ENCODE measurements at places on chromosomes 3 and 15.

- no peak for DNase-seq
These were observed 479.9 kb downstream of the GRM7 start for GRCh38 chr3:7340795-7341194.

DNA sequence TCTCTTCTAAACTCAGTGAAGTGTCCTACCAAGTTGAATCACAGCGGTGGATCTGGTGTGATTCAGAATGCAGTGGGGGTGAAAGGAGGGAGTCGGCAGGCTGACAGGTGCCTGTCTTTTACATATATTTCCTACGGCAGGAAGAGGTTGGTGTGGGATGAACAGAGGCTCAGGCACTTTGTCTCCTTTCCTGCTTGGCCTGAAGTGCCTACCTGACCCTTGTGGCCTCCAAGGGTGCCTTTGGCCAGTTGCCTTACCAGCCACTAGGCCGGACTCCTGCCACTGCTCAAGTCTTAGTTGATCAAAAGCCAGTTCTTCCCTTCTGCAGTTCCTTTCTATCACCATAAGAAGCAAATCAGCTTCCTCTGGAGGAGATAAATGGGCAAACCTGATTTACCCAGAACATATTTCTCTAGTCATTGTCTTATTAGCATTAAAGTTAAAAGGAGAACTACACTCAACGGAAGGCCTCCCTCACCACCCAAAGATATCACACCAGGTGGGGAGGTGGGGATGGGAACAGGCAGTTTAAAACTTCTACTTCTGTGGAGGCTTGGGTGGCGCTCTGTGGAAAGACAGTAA lies 52.1 kb downstream of the CRTC3 start:
- DNase-seq = no peak

DNA sequence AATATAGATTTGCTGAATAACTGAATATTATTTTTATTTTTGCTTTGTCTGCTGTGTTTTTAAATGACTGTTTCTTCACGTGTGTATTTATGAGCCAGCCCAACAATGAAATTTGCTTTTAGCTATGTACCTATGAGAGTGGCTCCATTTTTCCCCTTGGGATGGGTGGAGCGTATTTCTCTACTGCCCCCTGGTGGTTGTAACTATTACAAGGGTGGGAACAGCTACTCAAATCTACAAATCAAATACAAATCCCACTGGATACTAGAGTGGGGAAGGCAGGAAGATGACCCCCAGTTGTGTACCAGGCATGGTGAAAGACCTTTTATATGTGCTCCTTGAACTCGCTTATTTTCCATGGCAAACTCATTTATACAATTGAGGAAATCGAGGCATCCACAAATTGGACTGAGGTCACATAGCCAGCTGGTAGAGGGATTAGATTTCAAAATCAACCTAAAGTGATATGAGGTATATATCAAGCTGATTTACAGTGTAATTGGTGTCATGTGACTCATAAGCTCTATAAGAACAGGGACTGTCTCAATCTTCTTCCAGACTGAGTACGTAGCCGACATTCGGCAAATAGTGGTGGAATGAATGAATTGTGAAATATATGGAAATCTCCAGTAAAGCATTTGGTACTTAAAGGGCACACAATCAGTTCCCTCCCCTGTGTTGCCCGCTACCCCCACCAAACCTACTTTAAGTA lies 69.5 kb upstream of the VEPH1 start:
- no peak for DNase-seq

DNA sequence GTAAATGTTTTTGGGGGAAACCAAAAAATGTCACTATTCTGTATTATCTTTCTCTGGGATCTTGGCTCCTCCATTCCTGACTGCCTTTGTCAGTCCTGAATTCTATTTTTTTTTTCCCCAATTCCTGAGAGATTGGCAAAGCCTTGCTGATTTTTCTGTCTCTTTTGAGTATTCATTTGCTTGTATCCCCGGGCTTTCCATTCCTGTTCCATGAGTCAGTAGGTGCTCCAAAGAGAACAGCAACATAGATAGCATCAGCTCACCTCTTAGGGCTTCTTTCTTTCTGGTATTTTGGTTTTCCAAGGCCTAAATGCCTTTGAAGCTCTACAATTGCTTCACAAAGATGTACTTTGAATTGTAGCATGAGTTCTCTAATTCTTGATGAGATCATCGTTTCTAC lies 271.7 kb upstream of the LRRC3B start:
- DNase-seq = no peak

- no peak for DNase-seq
These were observed 4.1 kb downstream of the PBRM1 start for GRCh38 chr3:52681596-52681995.

- no peak for DNase-seq
These were observed 24.2 kb downstream of the NMNAT3 start for GRCh38 chr3:139653582-139653981.
